NCI-H460 (cell line): ENCODE measurements at places on chromosomes 3 and 15. TPM values are rescaled to one million over a fixed set of nuclear protein-coding genes. Genes with fewer than 3 reads are reported as not detected.

- DNase-seq, result no peak
Measured at GRCh38 chr3:143002083-143002712, 828 bp downstream of the U2SURP start.

The RHOV gene
- total RNA-seq, result 0.14 and 0.57 TPM in 2 replicates

DNA sequence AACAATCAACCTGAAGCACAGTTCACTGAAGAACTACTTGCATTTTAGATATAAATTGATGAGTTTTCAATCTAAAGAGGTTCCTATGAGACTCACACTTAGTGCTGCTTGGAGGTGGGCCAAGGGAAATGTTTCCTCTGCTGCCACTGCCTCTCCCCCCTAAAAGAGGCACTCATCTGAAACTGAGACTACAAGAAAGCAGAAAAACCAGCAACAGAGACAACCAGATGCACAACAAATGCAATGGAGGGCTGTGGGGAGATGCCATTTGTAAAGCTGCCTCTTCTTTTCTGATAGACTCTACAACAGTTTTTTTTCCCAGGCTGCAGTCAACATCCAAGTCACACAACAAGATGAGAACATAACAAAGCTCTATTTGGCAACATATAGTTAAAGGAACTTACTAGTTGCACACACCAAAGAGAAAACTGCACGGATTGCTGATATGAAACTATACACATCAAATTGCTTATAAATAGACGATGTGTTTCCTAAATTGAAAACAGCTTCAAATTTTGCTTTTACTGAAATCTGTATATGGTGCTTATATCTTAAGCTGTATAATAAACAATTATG, 11.0 kb downstream of the TSPAN3 start:
- no peak for DNase-seq

DNA sequence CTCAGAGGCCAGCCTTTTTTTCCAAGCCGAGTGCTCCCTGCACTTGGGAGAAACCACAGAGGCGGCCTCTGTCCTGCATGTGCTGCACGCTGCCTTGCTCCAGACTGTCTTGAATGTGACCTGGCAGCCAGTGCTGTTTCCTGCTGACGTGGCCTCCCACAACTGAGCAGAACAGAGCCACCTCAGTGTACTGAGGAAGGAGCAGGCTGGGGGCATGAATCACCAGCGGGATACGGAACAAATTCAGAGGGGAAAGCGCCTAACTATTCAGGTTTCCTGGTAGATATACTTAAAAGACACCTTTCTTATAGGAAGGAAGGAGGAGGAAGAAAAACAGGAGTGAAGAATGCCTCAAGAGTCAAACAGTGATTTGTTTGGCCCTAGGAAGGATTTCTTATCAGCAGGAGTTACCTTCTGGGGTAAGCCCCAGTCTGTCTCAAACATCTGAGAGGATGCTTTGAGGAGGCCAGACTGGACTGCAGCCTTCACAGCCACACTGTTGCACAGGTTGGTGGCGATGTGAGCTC, 114.0 kb downstream of the FNDC3B start:
- DNase-seq, result no peak

- DNase-seq, result no peak
Measured at GRCh38 chr3:107458871-107459270, 63.9 kb upstream of the BBX start.

The BOC gene
- not detected in 2 replicates for total RNA-seq

GRCh38 chr15:89877083-89877425, 16.7 kb downstream of the AP3S2 start:
- no peak for DNase-seq

DNA sequence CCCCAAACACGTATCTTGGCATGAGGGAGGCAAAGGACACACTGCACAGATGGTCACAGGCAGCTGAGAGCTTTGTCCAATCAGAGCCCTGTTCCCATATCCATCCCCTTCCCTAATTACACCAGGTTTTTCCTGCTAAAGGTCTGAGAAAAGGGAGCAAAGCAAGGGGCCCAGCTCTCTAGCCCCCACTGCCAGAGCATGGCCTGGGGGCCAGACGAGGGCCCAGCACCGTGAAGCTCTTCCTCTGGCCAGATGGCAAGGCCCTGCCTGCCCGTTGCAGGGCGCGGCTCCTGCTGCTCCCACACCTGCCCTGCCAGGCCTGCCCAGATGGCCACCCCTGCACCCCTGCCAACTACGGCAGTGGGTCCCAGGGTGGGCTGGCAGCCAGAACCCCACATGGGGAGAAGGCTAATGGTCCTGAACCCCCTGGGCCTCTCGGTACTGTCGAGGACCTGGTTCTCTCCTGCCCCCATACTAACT, 3.2 kb downstream of the SHF start:
- DNase-seq, result no peak
